ENCODE measurements at places on chromosomes 1 and 21.

DNA sequence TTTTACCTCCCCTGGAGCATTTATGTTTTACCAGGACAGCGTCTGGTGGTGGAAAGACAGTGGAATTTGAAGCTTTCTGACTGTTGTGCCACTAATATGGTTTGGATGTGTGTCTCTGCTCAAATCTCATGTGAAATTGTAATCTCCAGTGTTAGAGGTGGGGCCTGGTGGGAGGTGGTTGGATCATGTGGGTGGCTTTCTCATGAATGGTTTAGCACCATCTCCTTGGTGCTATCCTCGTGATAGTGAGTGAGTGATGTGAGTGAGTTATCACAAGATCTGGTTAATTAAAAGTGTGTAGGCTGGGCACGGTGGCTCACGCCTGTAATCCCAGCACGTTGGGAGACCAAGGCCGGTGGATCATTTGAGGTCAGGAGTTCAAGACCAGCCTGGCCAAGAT is 23.7 kb downstream of the PHLDA3 start:
- DNase-seq, result no peak

DNA sequence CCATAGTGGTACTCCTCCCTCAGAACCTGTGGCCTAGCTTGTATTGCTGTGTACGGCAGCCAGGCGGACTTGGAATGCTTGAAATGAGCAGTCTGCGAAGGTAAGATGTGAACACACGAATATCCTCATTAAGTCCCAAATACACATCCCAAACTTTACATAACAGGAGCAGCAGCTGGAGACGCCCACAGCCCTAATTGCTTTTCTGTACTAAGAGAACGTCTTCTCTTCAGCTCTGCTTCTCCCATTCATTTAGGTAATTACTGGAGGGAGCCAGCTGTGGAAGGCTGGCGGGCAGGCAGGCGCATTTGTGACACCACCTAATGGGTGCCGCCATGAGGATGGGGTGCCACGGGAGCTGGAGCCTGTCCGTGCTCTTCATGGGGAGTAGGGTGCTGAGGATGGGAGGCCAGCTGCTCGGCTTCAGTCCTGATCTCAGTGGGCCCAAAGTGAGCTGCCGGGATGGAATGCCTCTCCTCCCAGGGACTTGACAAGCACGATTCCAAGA is 66.6 kb upstream of the POU3F1 start:
- DNase-seq, result no peak

DNA sequence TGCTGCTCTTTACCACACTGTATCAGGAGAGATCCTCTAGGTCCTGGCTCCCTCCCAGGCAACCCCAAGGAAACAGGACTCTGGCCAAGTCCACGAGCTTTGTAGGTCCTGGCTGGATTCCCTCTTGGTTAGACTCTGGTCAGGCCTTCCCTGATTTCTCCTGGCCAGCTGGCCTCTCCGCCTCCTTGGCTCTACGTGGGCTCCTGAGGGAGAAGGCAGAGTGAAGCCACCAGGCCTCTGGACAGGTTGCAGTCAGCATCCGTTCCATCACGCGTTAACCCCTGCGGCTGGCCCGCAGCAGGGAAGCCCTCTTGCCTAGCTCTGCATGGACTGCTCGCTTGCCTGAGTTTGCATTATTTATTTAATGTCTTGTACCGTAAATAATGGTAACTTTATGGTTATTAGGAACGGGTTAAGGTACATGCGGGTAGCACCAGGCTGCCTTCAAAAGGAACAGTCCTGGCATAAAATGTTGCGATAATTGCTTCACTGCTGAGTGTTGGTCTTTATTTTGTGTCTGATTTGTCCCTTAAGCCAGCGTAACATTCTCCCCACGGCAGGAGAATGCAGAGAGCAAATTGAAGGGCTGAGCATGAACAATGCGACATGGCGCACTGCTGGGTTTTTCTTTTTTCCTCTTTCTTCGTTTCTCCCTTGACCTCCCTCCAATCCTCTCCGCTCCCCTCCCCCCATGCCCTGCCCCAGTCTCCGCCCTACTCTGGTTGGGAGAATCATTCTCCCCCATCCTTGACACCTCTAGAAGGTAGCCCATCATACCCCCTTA is 100.3 kb downstream of the RNF220 start:
- DNase-seq, result no peak

DNA sequence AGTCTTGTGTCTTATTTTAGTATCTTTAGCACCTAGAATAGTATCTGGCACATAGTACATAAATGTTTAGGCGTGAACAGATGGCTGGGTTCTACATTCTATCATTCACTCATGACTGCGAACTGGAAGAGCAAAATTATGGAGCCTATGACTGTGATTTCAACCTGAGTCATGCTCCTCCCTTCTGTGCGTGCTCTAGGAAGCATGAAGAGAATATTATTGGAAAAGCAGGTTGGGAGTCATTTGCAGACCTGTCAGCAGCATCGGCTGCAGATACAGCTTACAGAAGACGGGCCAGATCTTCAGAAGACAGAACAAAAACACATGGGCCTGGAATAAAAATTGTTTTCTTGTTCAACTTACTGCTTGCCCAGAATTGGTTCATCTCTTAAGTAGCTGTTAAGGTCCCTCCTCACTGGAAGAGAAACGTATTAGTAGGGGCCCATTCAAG is 344.0 kb upstream of the USP24 start:
- DNase-seq, result no peak

DNA sequence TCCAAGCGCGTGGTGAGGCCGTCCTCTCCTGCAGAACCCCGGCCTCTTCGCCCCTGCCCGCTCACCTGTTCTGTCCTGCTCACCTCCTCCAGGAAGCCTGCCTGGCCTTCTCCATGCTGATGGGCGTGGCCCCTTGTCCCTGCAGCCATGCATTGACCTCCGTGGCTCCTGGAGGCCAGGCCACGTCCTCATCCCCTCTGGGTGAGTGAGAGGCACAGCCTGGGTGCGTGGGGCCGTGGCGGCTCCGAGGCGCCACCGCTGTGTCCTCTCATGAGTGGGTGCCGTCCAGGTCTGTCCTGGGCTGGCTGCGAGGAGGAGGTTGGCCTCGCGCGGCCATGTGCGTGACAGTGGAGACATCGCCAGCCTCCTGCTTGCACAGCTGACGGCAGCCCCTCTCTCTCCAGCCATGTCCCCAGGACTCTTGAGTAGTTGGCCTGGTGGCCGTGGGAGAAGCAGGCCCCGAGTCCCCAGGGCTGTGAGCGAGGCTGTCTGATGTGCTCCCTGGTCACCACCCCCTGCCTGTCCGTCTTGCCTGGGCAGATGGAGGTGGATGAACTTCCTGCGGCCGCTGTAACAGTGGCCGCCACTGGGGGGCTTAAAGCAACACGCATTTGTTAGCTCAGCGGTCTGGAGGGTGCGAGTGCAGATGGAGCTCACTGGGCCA is 58.1 kb downstream of the PRKCZ start:
- DNase-seq, result no peak

- DNase-seq, result no peak
These were observed 244.8 kb downstream of the SMYD3 start for GRCh38 chr1:246262281-246262680.

DNA sequence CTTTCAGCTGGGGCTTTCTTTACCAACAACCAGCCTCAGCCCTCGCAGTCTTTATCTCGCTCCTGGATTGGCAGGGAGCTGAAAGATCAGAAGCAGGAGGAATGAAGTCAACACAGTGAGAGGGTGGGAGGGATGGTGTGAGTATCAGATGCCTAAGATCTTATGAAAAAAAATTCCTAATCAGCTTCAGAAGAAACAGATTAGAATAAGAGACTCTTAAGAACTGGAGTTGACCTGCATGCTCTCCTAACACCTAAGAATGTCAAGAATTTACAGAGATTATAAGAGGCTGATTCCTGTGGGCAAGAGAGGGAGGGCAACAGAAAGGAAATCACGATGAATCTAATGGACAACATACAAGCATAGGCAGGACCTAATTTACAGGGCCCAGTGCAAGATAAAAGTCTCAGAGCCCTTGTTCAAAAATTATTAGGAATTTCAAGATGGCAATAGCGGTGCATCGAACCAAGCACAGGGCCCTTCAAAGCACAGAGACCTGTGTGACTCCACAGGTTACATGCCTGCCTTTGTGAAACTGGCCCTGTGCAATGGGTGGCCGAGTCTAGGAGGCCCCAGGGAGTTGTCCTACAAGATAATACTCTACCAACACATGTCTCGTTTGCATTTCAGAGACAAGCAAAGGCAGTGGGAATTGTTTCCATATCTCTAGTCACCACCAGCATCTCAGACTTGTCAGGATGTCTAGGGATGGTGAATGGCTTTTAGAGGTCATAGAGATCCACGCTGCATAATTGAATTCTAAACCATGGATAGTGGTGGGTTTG is 65.3 kb upstream of the PPP2R5A start:
- DNase-seq, result no peak

DNA sequence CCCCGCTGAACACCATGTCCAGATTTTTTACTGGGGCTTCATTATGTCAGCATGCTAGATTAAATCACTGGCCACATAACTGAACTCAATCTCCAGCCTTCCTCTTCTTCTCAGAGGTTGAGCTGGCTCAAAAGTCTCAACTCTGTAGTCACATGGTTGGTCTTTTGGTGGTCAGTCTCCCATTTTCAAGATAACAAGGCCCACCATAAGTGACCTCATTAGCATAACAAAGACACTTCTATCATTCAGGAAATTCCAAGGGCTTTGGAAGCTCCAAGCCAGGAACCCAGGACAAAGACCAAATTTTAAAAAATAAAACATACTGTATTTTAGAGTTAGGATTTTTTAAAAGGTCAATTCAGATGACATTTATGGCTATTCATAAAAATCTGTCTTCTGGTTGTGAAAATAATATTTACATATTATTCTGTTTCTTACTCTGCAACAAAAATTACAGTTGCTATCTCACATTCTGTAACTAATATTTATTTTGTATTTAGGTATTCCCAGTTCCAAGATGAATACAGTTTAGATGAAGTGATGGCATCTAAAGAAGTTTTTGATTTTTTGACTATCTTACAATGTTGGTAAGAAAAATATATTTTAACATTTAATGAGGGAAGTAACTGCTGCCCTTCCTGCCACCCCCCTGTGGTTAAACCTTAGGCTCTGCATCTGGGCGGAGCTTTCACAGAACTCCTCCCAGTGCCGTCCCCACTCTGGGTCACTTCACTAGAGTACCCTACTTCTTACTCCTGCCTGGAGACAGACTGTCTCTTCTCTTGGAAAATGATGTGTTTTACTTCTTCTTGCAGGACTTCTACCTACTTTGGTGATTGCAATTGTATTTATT is 49.3 kb downstream of the SCP2 start:
- DNase-seq, result no peak

- DNase-seq, result no peak
These were observed 23.2 kb upstream of the SLC2A1 start for GRCh38 chr1:42981871-42982270.

GRCh38 chr1:188425687-188426086 is 1596.9 kb downstream of the PLA2G4A start:
- no peak for DNase-seq

- no peak for DNase-seq
These were observed 8.1 kb downstream of the SLC44A3 start for GRCh38 chr1:94828251-94828650.

Data from CD4-positive, alpha-beta T cell treated with Interleukin-12 subunit alpha and Interleukin-12 subunit beta, for 1 hour (primary cell).